ENCODE measurements at places on chromosomes 2 and 18. TPM values are rescaled to one million over a fixed set of nuclear protein-coding genes. Genes with fewer than 3 reads are reported as not detected.

DYNAP gene
- total RNA-seq, result not detected

GRCh38 chr2:67649331-67650261 is 252.5 kb downstream of the ETAA1 start:
- peak; percentile 25 for DNase-seq

- no peak for DNase-seq
Measured at GRCh38 chr18:79805211-79805887, 7.6 kb downstream of the KCNG2 start.

RBM45 gene
- total RNA-seq, result 10.5 TPM

- DNase-seq, result no peak
Measured at GRCh38 chr2:241072151-241072550, 29.9 kb downstream of the MTERF4 start.

DNA sequence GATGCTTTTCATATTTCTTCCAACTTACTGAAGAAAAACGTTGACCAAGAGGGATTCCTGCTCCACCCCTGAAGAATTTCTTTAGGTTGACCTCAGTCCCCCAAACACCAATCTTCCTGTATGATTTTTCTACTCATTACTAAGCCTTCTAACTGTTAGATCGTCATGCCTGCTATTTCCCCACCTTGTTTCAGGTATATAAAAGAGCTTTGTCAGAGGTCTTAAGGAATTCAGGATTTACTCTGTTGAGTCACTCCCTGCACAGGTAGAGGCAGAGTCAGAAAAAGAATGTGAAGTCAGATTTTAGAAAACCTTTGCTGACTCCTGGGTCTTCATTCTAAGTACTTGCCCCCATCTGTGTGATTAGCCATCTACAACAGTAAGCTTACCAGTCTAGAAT is 83.8 kb upstream of the NOSTRIN start:
- DNase-seq, result peak; percentile 71

QPCT gene
- total RNA-seq, result not detected

TEKT4 gene
- not detected for total RNA-seq

PRKAG3 gene
- not detected for total RNA-seq

DNA sequence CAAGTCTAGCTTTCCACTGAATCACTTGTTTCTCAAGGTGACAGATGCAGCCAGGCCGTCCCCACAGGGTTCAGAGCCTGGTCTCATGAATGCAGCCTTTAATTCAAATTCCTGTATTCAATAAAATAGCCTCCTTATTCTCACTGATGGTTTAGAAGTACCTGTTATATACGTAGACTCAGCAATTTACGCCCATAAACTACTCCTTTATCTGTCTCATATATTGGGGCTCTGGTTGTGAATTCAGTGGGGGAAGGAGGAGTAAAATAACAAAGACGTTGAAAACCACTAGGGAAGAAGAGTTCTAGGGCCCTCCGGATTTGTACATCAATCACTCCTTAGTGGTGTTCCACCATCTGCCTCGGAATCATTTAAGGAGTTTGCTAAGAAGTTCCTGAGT is 1.7 kb downstream of the OBSL1 start:
- DNase-seq, result no peak

- peak; percentile 25 for DNase-seq
Measured at GRCh38 chr18:41767960-41768359, 187.1 kb upstream of the PIK3C3 start.

GRCh38 chr2:31384351-31384750 is 30.2 kb downstream of the XDH start:
- DNase-seq, result peak; percentile 89

DNA sequence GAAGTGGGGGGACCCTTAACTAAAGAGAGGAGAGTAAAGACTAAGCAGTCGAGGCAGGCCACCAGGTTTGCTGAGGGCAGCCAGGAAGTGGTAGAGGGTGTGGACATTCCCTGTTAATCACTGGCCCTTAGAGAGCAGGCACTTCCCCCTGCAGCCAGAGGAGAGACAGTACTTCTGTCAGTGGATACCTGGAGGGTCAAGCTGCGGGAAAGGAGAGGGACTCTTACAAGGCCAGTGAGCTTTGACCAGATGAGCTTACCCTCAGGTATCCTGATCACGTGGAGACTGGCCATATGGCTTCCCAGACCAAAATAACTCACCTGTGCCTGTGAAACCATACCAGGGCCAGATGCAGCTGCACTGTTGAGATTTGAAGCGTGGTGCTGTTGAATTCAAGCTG is 28.6 kb downstream of the ITGA6 start:
- DNase-seq, result peak; percentile 32

- DNase-seq, result no peak
Measured at GRCh38 chr2:176158186-176158591, 1.1 kb downstream of the HOXD3 start.
